ENCODE measurements at places on chromosomes 4 and X. TPM values are rescaled to one million over a fixed set of nuclear protein-coding genes. Genes with fewer than 3 reads are reported as not detected.

DNA sequence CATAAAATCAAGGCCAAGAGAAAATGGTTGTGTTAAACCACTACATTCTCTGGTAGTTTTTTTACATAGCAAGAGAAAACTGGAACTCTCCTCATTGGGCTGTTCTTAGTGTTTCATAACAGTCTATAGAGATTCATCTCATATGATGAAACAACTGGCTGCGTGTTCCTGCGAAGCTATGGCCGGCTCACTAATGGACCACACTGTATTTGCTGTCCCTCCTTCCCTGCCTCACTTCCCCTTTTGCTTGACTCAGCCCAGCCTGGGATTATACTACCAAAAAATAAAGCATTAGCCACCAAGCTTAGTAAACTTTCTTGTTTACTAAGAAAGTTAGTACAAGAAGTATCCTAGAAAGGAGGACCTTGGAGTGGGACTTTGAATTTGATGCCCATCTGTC, 31.6 kb upstream of the LSM6 start:
- no peak for DNase-seq

DNA sequence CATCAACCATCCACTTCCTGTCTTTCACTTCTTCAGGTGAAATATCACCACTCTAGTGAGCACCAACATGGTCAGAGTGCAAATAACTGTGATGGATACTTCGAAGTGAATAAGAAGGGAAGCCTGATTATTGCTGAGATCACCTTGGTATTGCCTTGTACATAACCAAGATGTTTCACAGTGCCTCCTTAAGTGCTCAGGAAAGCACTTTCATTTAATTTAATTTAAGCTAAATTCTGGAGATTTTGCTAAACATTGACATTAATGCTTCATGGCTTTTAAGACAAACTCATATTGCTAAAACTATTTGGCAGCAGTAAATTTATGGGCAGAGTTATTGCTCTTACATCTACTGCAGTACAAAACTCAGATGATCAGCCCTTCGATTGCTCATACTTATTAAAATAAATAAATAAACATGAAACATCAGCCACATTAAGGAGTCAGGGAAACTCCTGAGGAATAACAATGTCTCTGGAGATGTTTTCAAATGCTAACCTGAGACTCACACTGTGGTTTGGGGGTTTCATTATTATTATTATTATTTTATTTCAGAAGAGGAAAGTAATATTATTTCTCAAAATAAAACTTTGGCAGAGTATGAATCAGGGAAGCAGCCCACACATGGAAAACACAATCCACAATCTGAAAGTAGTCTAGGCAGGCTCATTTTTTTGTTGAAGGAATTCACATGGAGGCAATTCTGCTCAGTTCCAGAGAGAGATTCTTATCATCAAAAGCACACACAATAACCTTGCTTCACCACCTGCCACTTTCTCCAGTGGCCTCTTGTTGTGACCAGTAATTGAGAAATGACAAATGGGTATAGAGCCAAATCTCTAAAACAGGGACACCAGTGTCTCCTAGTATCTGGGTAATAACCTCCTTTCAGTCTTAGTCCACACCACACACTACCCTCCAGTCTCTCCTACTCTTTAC, 344.2 kb downstream of the MAPK10 start:
- DNase-seq, result no peak

DNA sequence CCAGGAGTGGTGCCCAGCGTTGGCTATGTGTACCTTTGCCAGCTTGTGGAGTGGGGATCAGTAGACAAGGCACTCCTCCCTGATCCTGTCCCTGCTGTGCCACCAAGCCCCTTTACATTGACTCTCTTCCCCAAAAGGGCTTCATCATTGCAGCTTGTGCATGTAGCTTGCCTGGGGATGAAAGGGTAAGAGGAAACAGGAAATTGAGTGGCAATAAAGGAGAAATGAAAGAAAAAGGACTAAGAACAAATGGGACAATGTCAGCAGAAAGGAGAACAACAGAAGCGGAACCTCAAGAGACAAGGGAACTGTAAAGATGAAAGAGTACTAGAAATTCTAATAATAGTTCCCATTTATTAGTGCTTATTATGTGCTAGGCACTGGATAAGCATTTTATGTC, 8.7 kb upstream of the IL13RA1 start:
- DNase-seq, result no peak

- DNase-seq, result peak; percentile 3
Observed at GRCh38 chrX:15786915-15787314, 3.4 kb upstream of the ZRSR2 start.

- DNase-seq, result peak; percentile 58
Observed at GRCh38 chr4:67393699-67394281, 151.5 kb downstream of the CENPC start.

DNA sequence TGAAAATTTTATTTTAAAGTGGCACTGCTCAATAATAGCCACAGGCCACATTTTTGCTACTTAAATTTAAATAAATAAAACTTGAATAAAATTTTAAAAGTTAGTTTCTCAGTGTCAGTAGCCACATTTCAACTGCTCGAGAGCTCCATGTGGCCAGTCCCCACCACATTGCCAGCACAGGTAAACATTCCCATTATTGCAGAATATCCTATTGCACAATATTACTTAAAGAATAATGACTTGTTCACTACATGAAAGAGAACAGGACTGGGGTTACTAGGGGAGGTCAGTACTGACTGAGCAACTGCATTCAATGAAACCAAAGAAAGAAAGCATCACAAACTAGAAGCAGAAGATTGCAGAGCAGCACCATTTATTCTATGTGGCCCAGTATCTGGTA, 2201.6 kb upstream of the TENM3 start:
- no peak for DNase-seq

- DNase-seq, result no peak
Observed at GRCh38 chrX:135985973-135986310, 707 bp downstream of the SLC9A6 start.

GRCh38 chrX:11655282-11656015, 10.3 kb downstream of the ARHGAP6 start:
- DNase-seq, result no peak

- DNase-seq, result no peak
Observed at GRCh38 chr4:169143335-169143734, 127.4 kb downstream of the SH3RF1 start.

DNA sequence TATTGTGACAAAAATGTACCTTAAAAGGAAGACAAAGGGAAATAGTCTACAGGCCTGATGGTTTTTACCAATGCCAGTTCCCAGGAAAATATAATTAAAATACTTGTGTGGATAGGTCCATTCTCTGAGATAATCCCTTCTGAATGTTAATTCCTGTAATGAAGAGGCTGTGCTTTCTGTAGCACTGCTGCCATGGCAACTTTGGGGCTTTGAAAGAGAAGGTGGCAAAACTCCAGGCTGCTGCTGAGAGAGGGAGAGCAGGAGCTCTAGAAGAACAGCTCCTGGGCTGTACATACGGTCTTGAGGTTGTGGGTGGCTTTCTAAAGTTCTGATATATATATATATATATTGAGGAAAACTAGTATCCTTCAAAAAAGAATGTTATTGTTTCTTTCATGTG, 125.4 kb downstream of the PDLIM5 start:
- DNase-seq, result peak; percentile 80

DNA sequence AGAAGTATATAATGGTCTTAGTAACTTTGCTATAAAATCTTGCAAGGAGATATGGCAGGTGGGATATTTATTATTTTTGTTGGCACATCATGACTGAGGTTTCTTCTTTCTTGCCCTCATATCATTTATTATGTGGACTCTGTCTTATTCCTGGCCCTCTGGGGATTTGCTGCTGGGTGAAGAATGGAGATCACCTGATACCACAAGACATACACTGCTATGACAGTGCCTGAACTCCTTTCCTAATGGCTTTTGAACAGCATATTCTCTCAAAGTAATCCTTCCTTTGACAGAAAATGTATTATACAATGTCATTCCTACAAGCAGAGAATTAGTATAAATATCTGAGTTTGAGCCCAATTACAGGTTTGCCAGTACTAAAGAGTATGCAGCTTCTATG, 22.0 kb upstream of the ADGRA3 start:
- no peak for DNase-seq

- no peak for DNase-seq
Observed at GRCh38 chrX:145609951-145610511, 207.6 kb upstream of the SLITRK2 start.

GRCh38 chr4:107711831-107712230, 8.2 kb downstream of the PAPSS1 start:
- DNase-seq, result no peak

DNA sequence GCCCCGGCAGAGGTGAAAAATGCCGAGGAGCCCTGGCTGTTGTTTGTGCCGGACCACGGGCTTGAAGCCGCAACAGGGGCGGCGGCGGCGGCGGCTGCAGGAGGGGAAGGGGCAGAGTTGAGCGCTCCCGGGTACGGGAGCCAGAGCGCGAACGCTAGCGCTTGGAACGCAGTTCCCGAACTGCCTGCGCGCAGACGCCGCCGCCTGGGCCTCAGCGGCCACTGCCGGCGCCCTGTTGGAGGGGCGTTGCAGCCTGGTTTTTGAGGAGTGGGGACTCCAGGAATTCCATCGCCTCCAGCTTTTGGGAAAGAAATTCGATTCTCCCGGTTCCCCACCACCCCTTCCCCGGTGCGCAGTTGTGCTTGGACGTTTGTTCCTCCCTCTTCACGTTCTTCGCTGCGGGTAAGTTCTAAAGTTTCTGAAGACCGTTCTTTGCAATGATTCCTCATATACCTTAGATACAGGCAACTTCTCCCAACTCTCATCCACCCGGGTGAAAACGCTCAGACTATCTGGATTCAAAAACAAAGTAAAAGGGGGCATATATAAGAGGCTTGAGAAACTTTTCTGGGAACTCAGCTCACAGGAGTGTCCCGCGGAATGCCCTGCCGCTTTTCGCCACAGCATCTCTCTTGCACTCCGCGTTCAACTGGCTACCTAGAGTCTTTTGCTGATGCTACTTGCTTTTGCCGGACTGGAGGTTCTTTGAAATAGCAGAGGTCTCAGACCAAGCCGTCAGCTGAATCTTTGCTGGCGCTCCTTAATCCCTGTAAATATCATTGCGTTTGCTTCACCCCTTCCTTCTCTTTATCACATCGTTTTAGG, 1.0 kb downstream of the FAT4 start:
- peak; percentile 87 for DNase-seq

GRCh38 chr4:89954906-89955695, 60.4 kb downstream of the MMRN1 start:
- DNase-seq, result no peak

DNA sequence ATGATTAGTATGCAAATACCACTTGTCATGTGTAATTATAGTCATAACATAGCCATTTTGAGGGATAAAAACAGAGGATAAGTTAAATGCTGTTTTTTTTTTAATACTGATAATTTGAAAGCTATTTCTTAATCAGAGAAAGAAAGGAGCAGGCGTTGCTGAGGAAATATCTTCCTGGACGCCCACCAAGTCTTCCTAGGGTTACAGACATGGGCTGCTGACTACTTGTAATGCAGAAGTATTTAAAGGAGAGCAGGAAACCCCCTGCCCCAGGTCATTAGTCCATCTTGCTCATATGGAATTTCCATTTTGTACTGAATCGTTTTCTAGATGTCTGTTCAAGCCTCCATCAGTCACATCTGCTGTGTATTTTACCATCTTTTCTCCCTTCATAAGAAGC, 176.2 kb downstream of the ADGRL3 start:
- no peak for DNase-seq

GRCh38 chr4:26248647-26249046, 72.2 kb upstream of the RBPJ start:
- DNase-seq, result peak; percentile 82

- peak; percentile 25 for DNase-seq
Observed at GRCh38 chrX:100368167-100368566, 41.9 kb downstream of the PCDH19 start.

GRCh38 chr4:93810340-93810992, 18.1 kb upstream of the ATOH1 start:
- peak; percentile 45 for DNase-seq

- no peak for DNase-seq
Observed at GRCh38 chr4:148445860-148446330, 3.7 kb upstream of the NR3C2 start.

- DNase-seq, result no peak
Observed at GRCh38 chr4:175944126-175944910, 121.3 kb upstream of the WDR17 start.

DNA sequence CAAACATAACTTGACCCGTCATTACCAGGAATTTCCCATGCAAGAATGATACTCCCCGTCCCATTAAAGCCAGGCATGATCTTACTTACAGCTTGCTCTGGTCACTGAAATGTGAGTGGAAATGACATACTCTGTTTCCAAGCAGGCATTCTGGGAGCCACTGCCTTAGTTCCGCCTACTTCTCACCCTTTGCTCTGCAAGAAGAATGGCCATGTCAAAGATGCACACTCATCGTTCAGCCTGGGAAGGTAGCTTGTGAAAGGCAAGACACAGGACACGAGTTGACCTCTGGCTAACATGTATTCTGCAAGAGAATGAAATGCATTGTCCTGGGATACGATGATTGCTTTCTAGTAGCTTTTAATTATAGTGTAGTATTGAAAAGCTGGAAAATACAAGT, 1144.4 kb downstream of the NLGN4X start:
- DNase-seq, result no peak

DNA sequence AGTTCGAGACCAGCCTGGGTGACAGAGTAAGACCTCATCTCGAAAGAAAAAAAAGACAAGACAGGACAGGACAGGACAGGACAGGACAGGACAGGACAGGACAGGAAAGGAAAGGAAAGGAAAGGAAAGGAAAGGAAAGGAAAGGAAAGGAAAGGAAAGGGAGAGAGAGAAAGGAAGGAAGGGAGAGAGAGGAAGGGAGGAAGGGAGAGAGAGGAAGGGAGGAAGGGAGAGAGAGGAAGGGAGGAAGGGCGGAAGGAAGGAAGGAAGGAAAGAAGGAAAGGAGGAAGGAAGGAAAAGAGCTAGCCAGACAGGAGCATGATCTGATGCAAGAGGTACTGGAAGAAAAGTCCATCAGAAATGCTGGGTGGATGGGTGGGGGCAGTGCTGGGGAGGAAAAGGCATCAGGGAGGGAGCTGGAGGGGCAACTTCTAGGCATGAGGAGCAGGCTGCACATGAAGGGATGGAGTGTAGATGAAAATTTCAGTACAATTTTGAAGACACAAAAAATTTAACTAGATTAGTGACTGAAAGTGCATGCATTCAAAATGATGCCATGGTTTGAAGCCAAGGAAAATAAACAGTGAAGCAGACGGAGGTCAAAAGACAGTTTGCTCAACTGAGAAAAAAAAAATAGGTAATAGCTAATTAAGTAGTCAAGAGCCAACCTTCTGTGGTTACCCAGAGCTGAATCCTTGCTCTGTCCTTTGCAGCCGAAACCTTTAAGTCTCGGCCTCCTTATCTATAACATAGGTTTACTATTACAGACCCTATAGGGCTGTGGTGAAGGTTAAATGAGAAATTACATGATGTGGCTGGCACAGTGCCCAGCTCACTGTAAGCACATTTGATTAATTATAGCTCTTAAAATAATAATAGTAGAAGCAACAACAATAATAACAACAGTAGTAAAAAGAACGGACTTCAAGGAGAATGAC, 59.9 kb downstream of the ZNF827 start:
- no peak for DNase-seq

Gene CFP
- 1.4 TPM for polyA plus RNA-seq

Gene SPIN4
- polyA plus RNA-seq, result 3.1 TPM

Gene USP26
- not detected for polyA plus RNA-seq

Gene MAGEA12
- not detected for polyA plus RNA-seq

Gene STX18
- polyA plus RNA-seq, result 19.4 TPM

Gene NHS
- polyA plus RNA-seq, result 1.1 TPM

Gene GLRB
- 3.1 TPM for polyA plus RNA-seq

Gene FGFBP1
- polyA plus RNA-seq, result 0.68 TPM

Gene DCHS2
- polyA plus RNA-seq, result 1.2 TPM

Gene RPL39
- polyA plus RNA-seq, result 6,944 TPM

Gene MID1
- polyA plus RNA-seq, result 2.0 TPM

Gene ZNF157
- polyA plus RNA-seq, result 0.15 TPM

Gene DCAF4L1
- polyA plus RNA-seq, result not detected

Gene MAOB
- 13.3 TPM for polyA plus RNA-seq

Gene GNRHR
- not detected for polyA plus RNA-seq

Gene ADRA2C
- 0.31 TPM for polyA plus RNA-seq

Gene NPY2R
- polyA plus RNA-seq, result not detected

Gene CYP2U1
- polyA plus RNA-seq, result 2.6 TPM
